Smooth muscle cell of the umbilical artery (primary cell): ENCODE measurements at places on chromosomes 7 and 10. TPM values are rescaled to one million over a fixed set of nuclear protein-coding genes. Genes with fewer than 3 reads are reported as not detected.

Gene OPN4
- total RNA-seq = 0.14 TPM in 1 of 2 replicates, not detected in the other

Gene MRLN
- not detected in 2 replicates for total RNA-seq

Gene UPP1
- 8.4 and 8.9 TPM in 2 replicates for total RNA-seq

Gene TET1
- 4.7 and 5.3 TPM in 2 replicates for total RNA-seq

Gene SPDYE6
- not detected in 2 replicates for total RNA-seq

Gene RAB19
- total RNA-seq = not detected in 2 replicates

Gene OPALIN
- total RNA-seq = not detected in 2 replicates

Gene PTCD1
- total RNA-seq = 5.3 and 6.6 TPM in 2 replicates

Gene ASIC3
- total RNA-seq = 0.05 TPM in 1 of 2 replicates, not detected in the other

Gene EEPD1
- 1.5 and 3.6 TPM in 2 replicates for total RNA-seq

Gene KCP
- total RNA-seq = 0.09 and 0.30 TPM in 2 replicates

Gene MINDY3
- 36.2 and 36.5 TPM in 2 replicates for total RNA-seq

Gene SPDYE8
- total RNA-seq = not detected in 2 replicates

Gene MYH16
- under 0.01 and 0.32 TPM in 2 replicates for total RNA-seq

Gene PRSS37
- total RNA-seq = not detected in 2 replicates

Gene ADARB2
- not detected in 2 replicates for total RNA-seq

Gene RBM20
- total RNA-seq = 0.18 and 0.59 TPM in 2 replicates

Gene SPDYE18
- 0.14 TPM in 1 of 2 replicates, not detected in the other for total RNA-seq

Gene UNCX
- not detected in 2 replicates for total RNA-seq

Gene CREB5
- total RNA-seq = 1.8 and 4.5 TPM in 2 replicates

Gene ZNF511
- total RNA-seq = 14.1 and 16.0 TPM in 2 replicates

Gene C10orf95
- not detected in 2 replicates for total RNA-seq

Gene PNLIPRP3
- not detected in 2 replicates for total RNA-seq

Gene PPP1R3A
- total RNA-seq = not detected in 2 replicates
